ENCODE measurements at places on chromosomes 13 and 19. TPM values are rescaled to one million over a fixed set of nuclear protein-coding genes. Genes with fewer than 3 reads are reported as not detected.
A peak's percentile ranks its signal among the peaks of the same experiment; 100 is the strongest.

DNA sequence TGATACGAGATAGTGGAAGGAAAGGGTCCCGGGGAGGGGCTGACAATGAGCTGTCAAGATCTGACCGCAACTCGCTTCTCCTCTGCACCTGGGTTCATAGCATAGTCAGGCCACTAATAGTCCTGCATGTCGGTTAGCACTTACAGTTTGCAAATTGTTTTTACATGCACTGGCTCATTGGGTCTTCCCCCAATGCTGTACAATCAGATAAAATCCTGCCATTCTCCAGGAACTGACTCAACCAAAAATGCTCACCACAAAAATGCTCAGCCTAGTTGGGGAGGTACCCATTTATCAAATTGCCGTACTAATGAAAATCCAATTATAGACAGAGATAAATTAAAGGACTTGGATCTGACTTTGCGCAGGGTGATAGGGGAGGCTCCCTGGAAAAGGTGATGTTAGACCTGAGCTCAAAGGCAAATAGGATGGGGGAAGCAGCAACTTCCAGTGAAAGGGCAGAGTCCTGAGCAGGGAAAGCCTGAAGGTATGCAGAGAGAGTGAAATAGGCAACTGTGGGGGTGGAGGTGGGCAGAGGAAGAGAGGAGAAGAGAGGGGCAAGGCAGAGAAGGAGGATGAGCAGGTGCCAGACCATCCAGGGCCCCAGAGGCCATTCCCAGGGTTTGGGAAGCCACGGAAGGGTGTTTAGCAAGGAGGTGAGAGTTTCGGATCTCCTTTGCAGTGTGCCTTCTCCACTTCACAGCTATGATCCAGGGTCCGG lies 326.1 kb upstream of the TSHZ3 start:
- peak; percentile 83 for DNase-seq

DNA sequence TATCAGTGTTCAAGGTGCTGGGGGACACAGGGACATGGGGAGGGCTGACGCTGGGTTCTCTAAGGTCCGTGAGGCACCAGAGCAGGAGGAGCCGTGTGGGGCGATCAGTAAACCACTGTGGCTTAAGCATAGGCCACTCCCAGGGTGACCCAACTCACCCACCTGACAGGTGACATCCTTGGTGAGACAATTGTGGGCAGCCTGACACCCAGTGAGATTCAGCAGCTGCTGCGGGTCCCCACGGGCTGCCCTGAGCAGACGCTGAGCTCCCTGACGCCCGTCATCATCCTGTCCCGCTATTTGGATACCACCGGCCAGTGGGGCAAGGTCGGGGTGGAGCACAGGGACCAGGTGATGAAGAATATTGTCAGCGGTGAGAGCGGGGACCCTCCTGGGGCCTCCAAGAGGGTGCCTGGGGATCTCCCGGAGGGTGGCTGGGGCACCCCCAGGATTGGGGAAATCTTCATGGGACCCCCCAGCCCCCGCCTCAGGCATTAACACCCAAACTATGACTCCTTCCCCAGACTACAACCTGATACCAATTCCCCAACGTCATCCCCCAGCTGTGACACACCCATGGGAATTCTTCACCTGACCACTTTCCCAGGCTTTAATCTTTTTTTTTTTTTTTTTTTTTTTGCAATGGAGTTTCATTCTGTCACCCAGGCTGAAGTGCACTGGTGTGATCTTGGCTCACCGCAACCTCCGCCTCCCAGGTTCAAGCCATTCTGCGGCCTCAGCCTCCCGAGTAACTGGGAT lies 33.3 kb upstream of the SHFL start:
- no peak for DNase-seq

- no peak for DNase-seq
Measured at GRCh38 chr13:88142653-88143052, 471.5 kb downstream of the SLITRK5 start.

- no peak for DNase-seq
Measured at GRCh38 chr13:83761631-83762030, 120.6 kb downstream of the SLITRK1 start.

CEBPA gene
- not detected for total RNA-seq

GRCh38 chr13:46355088-46355468 lies 32.0 kb downstream of the RUBCNL start:
- peak; percentile 53 for DNase-seq

- no peak for DNase-seq
Measured at GRCh38 chr19:38736036-38736412, 8.2 kb downstream of the CAPN12 start.

TMEM86B gene
- 1.8 TPM for total RNA-seq

DNA sequence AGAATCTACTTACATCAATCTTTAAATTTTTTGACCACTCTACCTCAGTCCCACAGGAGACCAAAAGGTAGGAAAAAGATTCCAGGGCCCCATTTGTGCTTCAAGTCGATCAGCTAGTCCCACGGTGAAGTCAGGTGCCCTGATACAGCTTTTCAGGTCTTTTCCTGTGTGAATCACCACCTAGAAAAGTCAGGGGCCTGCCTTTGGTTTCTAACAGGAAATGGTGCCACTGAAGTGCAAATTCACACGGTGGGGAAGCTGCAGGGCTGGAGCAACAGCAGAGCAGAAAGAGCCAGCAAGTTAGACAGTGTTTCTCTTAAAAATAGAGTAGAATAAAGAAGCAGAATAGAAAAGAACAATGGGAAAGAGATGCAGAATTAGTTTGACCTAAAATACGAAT lies 107.5 kb downstream of the KLF12 start:
- DNase-seq: no peak

ZNF626 gene
- total RNA-seq: not detected

GRCh38 chr13:108728370-108728769 lies 99.0 kb downstream of the MYO16 start:
- DNase-seq: no peak

- DNase-seq: no peak
Measured at GRCh38 chr13:27973291-27973690, 4.2 kb upstream of the CDX2 start.

- no peak for DNase-seq
Measured at GRCh38 chr19:39196860-39197562, at the start of gene NCCRP1. NCCRP1 (plus strand) TSS chr19:39196964; CDS start chr19:39196983, 19 bp downstream.

DNA sequence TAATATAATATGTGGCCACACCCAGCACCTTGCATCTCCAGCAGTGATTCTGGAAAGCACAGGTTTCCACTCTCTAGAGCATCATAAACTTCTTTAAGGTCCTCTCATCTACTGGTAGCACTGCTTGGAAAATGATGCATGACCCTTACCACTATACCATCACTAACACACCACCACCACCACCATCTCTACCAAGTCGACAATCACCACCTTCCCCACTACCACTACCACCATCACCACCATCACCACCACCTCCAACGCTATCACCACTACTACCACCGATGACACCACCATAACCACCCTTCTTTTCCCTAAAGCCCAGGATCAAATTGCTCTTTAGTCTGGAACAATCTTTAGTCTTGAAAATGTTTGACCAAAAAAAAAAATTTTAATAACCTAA lies 390.4 kb downstream of the SUCLA2 start:
- no peak for DNase-seq

NKG7 gene
- total RNA-seq: not detected
